Uterine smooth muscle cell (primary cell): ENCODE measurements at places on chromosomes 5 and 9. TPM values are rescaled to one million over a fixed set of nuclear protein-coding genes. Genes with fewer than 3 reads are reported as not detected.

RASEF gene
- total RNA-seq = 5.6 and 6.0 TPM in 2 replicates

PAPPA gene
- total RNA-seq = 8.1 and 23.5 TPM in 2 replicates

TMEM252 gene
- 0.12 TPM in 1 of 2 replicates, not detected in the other for total RNA-seq

NME5 gene
- 1.7 and 3.4 TPM in 2 replicates for total RNA-seq

KCNIP1 gene
- total RNA-seq = not detected in 2 replicates

TAF11L3 gene
- not detected in 2 replicates for total RNA-seq

NDUFA8 gene
- 41.7 and 44.6 TPM in 2 replicates for total RNA-seq

DNAH5 gene
- 0.11 and 0.37 TPM in 2 replicates for total RNA-seq
